ENCODE measurements at places on chromosomes 11 and 22.

DNA sequence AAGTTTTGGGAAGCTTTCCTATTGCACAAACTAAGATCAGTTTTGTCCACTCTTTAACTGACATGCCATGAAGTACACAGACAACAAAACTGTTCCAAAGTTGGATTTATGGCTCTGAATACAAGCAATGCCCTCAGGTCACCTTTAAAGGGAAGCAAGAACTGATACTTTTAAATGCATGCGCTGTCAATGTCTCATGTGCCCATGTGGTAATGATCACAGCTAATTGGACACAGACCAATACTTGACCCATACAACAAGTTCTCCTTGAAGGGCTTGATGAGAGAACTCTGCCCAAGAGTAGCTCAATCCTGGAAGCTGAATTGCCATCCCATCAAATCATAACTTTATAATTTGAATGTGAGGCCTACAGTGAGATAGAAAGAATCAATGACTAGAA lies 624.9 kb downstream of the ETS1 start:
- DNase-seq = no peak

DNA sequence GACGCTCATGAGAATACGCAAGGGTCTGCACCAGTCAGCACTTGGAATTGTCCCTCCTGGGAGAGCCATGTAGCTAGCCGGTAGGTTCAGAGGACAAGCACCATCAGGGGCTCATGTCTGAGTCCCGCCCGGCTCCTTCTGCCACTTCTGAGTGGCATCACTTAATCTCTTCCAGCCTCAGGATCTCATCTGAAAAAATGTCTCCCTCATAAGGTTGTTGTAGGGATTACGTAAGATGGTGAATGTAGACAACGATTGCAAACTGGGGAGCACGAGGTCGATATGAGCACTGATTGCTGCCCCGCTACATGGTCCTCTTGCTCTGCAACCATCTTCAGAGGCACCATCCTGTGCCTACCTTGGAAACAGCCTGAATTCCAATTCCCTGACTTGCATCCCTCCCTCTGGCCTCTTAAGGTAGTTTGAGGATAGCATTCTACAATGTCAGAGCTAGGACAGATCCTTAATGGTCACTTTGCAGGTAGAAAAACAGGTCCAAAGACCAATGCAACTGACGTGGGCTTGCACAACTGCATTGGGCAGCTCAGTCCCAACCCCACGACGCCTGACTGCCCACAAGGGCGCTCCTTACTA lies 115.8 kb upstream of the TMEM45B start:
- no peak for DNase-seq

GRCh38 chr11:57335023-57335342 lies 709 bp downstream of the SSRP1 start:
- DNase-seq = no peak

- DNase-seq = no peak
Measured at GRCh38 chr11:97280347-97280746, 890.5 kb downstream of the JRKL start.

DNA sequence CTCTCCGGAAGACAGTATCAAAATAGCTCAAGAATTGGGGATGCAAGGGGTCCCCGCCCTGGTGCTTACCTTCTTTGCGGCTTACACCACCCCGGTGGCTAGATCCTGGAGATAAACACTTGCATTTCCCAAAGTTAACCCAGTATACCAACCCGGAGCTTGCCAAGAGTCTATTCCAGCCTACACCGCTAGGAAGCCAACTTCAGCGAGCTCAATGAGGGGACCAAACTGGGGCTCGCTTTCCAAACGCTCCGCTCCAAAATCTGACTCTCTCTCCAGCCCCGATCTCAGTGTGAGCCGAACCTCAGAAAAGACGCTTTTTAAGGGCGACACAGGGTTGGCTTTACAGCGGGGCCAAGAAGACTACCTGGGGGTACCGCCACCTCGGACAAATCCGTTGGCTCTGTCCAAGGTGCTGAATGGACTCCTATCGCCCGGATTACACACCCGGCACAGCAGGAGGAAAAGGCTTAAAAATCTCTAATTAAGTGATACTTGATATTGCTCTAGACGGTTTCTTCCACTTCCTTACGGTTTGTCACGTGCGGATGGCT lies 20.1 kb upstream of the BDNF start:
- peak; percentile 78 for DNase-seq

- DNase-seq = no peak
Measured at GRCh38 chr11:62013537-62014476, 46.4 kb upstream of the FTH1 start.
